Neural crest cell (in vitro differentiated cells): ENCODE measurements at places on chromosomes 3 and 15.

DNA sequence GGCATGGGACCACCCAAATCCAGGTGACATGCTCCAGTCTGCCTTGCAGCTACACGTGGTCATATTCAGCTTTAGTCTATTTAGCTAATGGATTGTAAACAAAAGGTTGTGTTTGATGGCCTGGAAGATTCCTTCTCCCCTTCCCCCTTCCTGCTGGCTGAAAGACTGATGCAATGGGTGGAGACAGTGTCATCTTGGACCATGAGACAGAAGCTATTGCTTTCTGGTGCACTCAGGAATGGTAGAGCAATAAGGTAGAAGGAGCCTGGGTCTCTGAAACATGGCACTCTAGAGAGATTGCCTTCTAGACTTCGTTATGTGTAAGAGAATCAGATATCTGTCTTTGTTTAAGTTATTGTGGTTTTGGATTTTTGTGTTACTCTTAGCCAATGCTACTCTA, 25.7 kb upstream of the PTX3 start:
- DNase-seq, result no peak

GRCh38 chr3:60582288-60582687, 669.0 kb downstream of the FHIT start:
- DNase-seq, result no peak

DNA sequence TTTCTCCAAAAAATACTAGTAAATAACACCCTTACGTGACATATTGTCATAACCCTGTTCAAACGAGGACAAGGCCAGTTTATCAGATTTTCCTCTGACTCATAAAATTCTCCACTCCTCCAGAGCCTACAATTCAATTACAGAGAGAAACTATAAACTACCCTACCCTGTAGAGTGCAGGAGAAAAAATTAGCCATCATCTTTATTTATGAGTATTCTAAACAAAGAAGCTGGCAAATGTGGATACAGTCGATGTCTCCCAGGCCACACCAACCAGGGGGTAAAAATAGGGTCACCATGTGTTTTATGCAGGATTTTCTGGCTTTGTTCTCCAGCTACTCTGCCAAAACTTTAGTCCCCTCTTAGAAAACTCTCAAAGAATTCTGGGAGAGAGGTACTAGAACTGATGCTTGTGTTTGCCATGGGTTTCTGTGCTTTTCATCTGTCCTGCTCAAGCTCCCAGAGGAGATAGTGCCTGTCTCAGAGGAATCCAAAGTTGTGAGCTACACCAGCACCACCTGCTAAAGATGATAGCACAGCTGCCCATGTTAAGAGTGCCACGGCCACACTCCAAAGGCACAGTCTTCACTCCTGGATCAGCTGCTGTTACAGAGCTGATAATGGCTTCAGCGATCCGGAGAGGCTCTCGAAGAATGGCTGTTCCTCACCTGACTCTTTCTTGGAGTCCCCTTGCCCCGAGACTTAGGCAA, 150.2 kb downstream of the IMPG2 start:
- no peak for DNase-seq

DNA sequence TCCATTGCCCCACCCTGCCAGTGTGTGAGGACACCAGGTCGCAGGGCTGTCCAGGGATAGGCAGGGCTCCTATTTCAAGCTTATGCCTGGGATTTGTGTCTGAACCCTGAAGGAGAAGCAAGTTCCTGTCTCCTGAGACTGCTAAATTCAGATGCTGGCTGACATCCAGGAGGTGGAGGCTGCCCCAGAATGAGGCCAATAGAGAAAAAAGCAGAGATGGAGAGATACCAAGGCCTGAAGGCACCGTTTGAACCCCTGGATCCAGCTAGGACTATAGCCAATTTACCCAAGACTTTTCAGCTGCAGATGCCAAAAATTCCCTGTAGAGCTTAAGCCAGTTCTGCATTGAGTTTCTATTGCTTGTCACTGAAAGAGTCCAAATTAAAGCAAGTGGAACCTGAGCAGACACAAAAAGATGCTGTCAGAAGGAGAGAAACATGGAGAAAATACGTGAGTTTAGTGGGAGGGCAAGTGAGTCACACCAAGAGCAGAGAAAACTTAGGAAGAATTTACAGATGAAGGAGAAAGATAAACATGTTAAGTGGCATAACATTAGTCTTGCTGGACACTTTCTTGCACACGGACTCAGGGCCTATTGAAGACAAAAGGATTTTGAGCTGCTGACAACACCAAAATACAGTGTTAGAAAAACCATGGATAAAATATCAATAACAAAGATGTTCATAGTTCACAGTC, 148.6 kb downstream of the CNTN3 start:
- no peak for DNase-seq

GRCh38 chr3:108485146-108485545, 25.2 kb downstream of the MYH15 start:
- no peak for DNase-seq

DNA sequence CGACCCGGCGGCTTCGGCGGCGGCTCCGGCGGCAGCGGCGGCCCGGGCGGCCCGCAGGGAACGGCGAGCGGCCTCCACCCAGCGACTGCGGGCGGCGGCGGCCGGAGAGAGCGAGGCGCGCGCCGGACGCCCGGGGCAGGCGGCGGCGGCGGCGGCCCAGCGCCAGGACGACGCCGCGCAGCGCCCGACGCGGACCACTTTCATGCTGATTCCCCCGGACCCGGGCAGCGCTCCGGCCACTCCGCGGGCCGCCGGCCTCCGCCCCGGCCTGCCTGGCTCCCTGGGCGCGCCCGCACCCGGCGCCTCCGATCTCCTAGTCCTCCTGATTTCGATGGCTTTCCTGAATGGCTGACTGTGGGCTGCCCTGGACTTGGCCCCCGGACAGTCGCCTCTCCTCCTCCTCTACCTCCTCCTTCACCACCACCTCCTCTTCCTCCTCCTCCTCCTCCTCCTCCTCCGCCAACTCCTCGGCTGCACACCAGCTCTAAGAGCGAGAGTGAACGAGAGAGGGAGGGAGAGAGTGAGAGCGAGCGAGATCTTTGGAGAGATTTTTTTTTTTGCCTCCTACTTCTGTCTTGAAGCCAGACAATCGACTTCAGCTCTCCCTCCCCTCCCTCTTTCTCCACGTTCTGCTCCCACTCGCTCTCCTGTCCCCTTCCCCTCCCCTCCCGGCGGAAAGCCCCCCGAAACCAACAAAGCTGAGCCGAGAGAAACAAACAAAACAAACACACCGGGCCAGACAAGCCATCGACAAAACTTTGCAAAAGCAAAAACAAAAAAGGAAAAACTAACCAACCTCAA, 844 bp downstream of the NR2F2 start:
- no peak for DNase-seq

- DNase-seq, result no peak
These were observed 40.0 kb downstream of the TMEM45A start for GRCh38 chr3:100532411-100532810.

GRCh38 chr3:10729439-10729838, 86.6 kb upstream of the SLC6A11 start:
- no peak for DNase-seq

DNA sequence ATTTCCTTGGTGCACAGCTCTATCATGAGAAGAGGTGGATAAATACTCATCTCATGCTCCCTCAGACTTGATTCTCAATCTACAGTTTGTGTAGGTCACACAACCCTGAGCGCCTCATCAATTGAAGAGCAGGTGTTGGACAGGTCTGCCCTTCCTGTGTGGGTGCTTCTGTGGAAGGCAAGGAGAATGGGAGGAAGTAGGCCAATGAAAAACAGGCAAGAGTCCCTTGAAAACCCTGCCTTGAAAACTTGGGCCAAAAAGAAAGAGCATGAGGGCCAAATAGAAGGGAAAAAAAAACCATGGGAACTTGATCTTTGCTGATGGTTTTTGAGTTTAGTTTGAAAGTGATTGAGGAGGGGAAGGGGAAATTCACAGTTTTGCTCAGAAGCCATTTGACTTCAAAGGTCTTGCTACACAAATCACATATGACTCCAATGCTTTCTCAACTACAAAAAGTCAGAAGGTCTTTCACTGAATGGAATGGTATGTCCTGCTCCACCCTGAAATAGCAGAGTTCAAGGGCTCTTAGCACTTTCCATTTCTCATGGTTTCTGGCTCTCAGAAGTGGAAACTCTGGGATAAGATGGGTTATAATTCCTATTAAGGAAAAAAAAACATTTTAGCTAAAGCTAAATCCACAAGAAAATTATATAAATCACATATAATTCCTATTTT, 37.2 kb upstream of the TM4SF1 start:
- no peak for DNase-seq

DNA sequence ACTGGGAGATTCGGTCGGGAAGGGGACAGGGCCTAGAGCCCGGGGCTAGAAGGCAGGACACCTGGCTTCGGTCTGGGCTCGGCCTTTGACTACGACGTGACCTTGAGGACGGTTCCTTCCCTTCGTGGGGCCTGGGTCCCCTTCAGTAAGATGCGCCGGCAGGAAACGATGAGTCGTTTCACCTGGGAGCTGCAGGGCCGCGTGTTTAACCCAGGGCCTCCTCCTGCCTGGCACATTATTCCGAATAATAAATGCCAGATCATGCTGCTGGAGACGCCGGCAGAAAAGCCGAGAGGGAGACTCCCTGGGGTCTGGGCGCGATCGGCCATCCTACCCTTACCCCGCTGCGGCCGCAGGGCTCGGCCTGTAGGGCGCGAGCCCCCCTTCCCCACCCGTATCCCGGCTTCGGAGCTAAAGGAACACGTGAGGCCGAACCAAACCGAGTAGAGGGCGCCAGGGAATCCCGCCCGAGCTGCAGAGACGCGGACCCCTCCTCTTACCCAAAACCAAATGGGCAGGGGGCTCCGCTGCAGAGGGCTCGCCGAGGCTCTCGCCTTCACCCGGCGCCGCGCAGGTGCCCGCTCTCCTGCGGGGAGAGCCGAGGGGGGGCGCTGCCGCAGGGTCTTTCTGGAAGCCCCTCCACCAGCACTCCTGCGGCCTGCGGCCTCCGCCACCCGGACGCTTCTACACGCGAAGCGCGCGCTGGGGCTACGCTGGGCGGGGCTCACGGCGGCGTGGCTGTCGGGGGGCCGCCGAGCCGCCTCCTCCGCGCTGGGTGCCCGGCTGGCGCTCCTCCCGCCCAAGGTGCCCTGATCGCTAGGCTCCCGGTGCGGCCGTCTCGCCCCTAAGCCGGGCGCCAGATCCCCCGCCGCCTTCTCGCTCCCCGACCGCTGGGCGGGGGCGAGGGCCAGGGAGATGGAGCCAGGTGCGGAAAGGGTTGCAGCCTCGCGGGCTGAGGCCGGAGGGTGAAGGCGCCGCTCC, at the start of gene BDH1:
TSS of gene BDH1 (minus strand) at position 688 of the 981 bp plus-strand sequence. CDS start 9,525 bp downstream, outside the sequence.
- DNase-seq, result peak; percentile 36

DNA sequence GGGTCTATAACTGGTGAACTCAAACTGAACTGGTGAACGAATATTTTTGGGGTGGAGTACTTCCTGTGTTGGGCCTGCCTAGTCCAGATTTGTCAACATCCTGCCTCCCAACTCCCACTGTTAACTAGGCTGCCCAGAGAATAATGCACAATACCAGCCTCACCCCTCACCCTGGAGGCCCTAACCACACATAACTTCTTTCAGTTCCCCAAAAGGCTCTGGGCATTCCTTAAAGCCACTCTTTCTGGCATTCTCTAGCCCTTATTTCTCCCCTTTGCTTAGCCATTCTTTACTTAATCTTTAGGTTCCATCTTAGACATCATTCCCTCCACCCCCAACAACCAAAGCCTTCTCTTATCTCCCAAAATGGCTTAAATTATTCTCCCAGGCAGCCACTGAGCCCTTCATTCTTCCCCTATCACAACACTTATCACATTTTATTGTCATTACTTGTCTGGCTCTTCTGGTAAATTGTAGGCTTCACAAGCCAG, 9.1 kb upstream of the SEC11A start:
- DNase-seq, result no peak

DNA sequence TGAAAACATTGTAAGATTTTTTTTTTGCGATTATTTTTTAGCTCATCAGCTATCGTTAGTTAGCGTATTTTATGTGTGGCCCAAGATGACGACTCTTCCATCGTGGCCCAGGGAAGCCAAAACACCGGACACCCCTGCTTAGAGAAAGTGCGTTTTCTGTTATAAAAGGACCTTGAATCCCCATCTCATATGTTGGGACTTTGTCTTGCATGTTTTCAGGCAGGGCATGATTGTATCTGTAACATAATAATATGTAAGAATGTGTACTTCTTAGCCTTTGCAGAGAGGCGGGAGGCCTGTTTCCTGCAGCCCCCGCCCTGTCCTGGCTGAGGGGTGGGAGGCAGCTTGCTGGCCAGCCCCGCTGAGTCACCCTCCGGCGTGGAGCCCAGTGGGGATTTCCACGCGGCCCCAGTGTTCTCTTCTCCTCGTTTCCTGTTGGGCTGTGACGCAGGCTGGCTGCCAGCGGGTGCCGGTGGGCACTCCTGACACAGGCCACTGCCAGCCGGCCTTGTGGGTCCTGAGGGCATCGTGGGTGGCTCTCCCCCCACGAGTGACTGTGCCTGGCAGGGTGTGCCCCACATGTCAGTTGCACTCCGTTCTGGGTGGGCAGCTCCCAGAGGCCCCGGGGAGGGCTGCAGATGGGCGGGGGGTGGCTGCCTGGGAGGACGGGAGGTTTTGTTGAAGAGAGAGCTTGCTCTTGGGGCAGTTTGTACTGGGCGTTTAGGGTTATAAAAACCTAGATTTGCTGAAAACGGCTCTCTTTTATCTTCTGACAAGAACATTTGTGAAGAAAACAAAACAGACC, 55.6 kb downstream of the SMAD3 start:
- no peak for DNase-seq

DNA sequence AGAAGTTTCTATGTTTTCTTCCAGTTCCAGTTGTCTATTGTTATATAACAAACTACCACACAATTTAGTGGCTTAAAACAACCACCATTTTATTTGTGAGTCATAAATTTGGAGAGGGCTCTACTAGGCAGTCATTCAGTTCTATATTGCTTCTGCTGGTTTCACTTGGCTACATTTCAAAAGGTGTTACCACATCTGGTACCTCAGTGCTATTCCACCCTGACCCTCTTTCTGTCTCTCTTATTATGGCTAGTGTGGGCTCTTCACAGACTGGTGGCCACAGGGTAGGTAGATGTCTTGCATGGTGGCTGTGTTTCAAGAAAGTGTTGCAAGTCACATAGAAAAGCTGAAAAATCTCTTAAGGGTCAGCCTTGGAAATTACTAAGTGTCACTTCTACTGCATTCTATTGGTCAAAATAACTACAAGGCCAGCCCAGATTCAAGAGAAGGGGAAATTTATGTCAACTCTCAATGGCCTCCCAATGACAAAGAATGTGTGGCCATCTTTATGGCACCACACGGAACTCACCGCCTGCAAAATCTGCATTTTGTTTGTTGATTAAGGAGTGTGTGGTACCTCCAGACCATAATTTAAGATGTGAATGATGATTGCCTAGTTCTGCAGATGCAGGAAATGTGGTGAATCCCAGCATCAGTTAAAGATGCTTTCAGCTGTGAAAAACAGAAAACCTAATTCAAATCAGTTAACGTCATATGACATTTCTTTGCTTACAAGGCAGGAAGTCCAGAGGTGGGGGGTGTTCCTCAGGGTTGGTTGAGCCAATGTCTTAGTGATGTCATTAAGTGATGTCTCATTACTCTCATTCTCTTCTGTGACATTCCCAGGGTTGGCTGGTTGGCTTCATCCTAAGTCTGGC, 105.8 kb upstream of the RASGRP1 start:
- no peak for DNase-seq

- no peak for DNase-seq
These were observed 482.2 kb upstream of the PDZRN3 start for GRCh38 chr3:74106925-74107324.
